ENCODE measurements at places on chromosomes 7 and 10.

- no peak for DNase-seq
Measured at GRCh38 chr7:11009631-11010030, 36.0 kb downstream of the PHF14 start.

GRCh38 chr7:74656441-74656836, 1.1 kb upstream of the GTF2I start:
- peak; percentile 48 for DNase-seq

- DNase-seq: no peak
Measured at GRCh38 chr10:4978870-4979269, 15.7 kb downstream of the AKR1C1 start.

DNA sequence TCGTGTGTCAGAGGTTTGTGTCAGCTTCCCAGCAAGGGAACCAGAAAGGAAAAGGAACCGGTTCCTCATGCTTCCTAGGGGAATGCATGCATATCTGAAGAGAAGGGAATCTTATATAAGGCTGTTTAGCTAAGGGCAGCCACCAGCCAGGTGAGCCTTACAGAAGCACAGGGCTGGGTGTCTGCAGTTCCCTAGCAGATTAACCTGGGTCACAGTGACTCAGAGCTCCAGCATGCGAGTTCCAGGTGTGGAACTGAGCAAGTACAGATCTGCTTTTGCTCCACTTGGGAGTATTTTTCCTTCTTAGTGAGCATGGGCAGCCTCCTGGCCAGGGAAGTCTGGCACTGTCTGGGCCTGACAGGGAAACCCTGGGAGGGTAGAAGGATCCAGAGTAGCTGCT, 957 bp upstream of the ANKRD2 start:
- no peak for DNase-seq

- no peak for DNase-seq
Measured at GRCh38 chr7:46723742-46724141, 802.7 kb upstream of the IGFBP3 start.

DNA sequence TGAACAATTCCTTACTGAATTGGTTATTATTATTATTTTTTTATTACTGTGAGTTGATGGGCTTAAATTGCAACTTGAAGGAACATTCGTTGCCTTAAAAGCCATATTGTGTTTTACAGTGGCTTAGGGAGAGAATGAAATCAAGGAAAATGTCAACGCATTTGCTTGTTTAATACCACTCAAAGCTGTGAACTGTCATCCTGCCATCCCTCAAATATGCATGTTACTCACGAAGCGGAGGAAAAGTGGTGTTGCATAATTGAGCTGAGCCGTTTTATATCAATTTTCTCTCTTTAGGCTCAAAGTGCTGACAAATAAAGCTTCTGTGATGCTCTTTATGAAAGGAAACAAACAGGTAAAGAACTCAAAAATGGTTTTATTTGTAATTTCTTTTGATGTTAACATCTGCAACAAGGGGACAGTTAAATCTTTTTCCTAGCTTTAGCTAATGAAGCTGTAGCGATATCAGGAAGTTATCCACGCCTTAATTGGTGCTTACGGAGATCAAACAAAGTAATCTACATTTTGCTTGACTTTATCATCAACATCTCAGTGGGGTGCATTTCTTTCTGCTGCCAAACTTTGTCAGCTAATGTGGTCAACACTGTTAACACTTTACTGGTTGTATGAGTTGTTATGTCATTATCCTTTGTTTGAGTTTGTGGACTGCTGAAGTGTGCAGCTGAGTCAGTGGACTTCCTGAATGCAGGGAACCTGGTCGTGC, 33.1 kb downstream of the GLRX3 start:
- DNase-seq: no peak

DNA sequence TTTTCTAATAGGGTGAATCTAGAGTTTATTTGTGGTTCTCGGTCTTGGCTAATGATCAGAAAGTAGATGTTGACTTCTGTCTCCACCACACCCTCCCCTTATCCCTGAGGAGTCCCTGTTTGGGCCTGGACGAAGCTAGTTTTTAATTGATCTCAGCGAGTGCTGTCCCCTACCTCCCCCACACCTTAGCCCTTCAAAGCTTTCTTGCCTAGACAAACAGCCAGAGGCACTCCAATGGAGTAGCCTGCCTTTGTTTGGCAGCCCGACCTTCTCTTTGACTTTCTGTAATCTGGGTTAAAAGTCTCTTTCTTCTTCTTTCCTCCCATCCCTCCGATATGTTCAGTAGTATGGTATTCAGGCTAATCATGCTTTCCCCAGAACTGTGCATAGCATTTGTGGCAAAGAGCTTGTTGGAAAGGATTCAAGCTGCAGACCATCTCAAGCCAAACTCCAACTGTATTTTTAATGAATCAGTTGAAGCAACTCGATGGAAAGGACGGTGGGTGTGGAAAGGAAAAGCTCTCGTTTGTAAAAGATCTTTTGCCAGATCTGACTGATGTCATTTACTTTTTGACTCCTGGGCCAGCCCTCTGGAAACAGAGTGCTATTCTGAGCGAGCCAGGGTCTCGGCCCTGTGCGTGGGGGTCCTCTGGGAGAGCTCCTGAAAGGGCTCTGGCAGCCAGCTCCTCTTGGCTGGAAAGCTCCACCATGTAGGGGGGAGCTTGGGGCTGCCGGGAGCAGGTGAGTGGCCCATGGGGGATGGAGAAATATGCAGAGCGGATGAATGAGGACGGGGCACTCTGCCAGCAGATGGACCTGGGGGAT, 4.5 kb downstream of the FAM180A start:
- no peak for DNase-seq

DNA sequence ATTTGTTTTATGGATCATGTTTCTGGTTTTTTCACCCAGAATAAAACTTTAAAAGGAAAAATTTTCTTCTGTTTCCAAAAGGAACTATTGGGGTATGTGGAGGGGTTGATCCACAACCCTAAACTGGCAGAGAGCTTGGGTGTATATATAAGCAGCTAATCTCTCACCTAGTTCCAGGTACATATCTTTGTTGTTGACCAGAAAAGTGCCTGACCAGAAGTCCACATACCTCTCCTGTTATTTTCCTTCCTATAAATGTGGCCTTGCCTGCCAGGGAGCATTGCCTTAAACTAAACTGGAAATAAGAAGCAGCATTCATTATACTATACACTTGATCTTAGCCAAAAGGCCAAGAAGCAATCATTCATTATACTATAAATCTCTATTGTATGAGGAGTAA, 112.0 kb downstream of the ZEB1 start:
- no peak for DNase-seq

DNA sequence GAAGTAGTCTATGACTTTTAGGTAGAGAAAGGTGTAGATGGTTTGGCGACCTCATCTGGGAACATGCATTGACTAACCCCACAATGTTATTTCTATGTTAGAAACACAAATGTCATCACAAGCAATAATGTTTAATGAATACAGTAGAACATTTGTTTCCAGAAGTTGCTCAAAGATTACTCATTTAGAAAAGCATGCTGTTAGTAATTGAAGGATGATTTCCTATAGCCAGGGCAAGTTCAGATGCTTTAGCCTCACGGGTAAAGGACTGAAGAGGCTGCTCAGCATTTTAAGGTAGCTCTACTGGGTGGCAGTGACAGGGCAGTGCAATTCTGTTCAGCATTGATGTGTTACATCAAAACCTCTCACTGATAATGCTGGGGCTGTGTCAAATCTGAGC, 199.3 kb upstream of the FZD1 start:
- no peak for DNase-seq

DNA sequence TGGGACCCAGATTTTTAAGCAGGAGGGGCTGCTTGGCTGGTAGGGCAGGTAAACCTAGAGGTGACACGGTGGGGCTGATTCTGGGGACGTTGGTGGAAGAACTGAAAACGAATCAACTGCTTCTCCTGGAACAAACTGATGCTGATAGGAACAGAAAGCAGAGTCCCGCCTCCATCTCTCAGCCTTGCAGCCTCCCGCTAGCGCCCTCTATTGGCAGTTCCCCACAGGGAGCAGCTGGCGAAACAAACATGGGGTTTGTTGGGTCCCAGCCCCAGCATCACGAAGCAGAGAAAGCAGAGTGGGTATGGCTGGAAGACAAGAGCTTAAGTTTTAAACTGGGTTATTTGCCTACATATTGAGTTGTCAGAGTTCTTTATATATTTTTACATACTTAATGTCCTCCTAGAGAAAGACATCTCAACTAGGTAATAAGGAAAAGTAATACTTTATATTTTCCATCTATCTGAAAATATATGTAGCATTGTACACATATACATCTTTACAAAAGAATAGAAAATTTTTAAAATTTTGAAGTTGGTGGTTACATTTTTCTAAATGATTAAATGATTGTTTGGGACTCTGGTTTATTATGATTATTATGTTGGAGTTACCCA, 42.3 kb upstream of the FOXI2 start:
- peak; percentile 55 for DNase-seq

DNA sequence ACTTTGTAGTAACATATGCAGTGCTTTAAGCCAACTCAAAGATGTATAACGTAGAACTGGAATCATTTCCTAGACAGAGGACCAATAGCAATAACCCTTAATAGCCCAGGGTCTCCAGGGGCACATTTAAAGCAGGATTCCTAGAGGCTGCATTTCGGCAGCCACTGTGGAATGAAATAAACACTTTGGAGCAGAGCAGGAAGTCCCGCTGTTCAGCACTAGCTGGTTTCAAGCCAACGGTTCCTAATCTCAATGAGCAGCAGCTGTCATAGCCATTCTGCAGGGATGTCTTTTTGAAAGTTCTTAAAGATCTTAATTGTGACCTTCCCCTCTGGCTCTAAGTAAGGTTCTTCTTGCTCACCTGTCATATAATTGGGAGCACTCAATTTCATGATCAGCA, 18.4 kb upstream of the MACROH2A2 start:
- no peak for DNase-seq

DNA sequence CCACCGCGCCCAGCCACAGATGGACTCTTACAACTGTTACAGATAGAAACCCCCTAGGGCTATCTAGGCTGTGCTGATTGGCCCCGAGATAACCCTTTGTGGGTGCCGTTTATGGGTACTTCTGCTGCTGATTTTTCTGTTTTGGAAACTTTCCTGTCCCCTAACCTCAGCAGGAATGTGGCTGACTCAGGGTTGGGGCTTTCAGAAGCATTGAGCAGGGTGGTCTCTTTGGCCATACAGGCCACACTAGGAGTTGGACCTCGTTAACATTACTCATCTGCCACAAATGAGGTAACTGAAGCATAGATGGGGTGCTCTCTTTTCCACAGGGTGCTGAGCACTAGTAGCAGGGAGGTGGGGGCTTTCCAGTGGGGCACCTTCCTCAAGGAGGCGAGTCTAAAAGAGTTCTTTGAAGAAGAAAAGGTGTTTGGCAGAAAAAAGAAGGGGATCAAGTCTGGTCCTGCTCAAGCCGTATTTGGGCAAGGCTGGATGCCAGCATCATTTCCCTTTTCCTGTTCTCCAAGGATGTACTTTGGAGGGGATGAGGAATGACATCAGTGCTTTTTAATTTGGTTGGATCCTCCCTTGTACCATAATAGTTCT, 6.4 kb downstream of the ZSCAN25 start:
- no peak for DNase-seq

- no peak for DNase-seq
Measured at GRCh38 chr10:89684604-89685003, 16.8 kb upstream of the KIF20B start.

DNA sequence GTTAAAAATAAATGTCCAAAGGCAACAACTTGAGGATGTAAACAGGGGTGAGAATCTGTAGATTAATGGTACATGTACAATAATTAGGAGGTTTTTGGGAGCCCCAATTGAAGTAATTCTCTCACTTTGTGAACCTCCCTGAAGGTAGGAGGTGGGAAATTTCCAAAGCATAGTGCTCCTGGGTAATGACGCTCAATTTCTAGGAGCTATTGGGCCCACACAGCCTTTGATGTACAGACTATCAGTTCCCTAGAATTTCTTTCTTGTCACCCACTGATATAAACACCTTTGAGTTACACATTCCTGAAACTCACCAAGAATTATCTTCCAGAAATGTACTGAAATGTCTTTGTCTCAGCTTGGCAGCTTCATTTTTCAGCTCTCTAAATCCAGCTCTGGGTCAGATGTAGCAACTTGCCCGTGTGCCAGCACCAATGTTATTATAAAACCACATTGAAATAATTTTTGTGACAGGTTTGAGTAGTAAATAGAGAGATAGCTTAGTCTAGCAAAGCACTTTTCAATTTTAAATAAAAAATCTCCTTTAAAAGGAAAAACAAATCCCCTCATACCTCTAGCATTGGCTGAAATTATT, 36.6 kb upstream of the GALNT17 start:
- DNase-seq: no peak

DNA sequence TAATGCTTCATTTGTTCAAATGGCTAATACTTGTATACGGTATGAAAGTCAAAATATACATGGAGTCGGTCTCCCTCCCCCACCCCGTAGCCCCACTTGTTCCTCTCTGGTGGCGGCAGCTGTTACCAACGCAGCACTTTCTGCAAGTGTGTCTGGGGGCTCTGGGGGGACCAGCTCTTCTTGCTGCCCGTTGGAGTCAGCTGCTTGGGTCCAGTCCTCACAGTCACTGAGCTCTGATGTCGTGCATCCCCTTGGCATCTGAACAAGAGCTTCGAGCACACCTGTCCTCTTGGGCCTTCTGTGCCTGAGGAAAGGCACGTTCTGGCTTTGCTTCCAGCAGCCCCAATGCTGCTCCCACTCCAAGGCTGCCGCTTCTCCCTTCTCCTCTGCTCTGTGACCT, 493.1 kb downstream of the PLXNA4 start:
- no peak for DNase-seq
